ENCODE measurements at places on chromosomes 12 and 14. TPM values are rescaled to one million over a fixed set of nuclear protein-coding genes. Genes with fewer than 3 reads are reported as not detected.

Gene PLBD2
- 104 TPM for total RNA-seq

Gene TAS2R42
- not detected for total RNA-seq

Gene IAPP
- not detected for total RNA-seq

DNA sequence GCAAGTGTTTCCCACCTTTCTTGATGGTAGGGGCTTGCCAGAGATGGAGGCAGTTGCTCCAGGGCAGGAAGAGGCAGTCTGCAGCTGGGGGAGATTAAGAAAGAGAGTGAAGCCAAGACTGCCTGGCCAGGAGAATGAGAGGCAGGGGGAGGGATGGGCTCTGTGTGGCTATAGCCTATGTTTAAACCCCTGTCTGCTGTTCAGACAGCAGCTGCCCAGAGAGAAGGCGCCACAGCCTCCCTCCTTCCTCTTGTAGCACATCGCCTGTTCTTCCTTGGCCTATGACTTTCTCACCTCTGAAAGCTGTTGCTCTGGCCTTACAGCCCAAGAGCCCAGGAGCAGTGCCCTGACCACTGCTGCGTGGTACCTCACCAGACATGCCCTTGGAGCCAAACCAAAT lies 61.7 kb downstream of the EMP1 start:
- no peaks in the 10 kb centered on the region for H3K27me3 ChIP-seq
- no peaks in the 10 kb centered on the region for H3K36me3 ChIP-seq
- H3K27ac ChIP-seq: no peak overlapping the region
- peaks cover 5% of the 10 kb centered on the region for H3K4me1 ChIP-seq
- DNase-seq: no peak
- H3K4me3 ChIP-seq: no peak overlapping the region

GRCh38 chr14:61627612-61628011 lies 67.7 kb upstream of the HIF1A start:
- H3K4me3 ChIP-seq: no peak overlapping the region
- no peaks in the 10 kb centered on the region for H3K36me3 ChIP-seq
- DNase-seq: no peak
- no peaks in the 10 kb centered on the region for H3K27me3 ChIP-seq

DNA sequence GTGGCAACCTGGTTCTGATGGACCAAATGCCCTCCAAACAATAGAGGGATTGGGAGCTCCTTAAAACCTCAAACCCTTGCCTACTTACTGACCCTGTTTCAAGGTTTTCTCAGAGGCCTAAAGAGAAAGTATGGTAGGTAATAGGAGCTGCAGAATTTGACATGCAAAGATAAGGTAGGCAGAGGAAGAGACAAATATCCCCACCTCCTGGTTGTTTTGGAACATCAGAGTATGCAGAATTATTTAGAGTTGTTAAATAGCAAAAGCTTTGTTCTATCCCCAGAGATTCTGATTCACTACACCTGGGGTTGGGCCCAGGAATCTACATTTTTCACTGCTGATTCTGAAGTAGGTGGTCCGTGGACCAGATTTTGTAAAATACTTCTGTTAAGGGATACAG lies 421.2 kb downstream of the SOX5 start:
- no peak for DNase-seq
- no peaks in the 10 kb centered on the region for H3K36me3 ChIP-seq
- H3K4me3 ChIP-seq: no peak overlapping the region
- H3K4me1 ChIP-seq: no peaks in the 10 kb centered on the region

DNA sequence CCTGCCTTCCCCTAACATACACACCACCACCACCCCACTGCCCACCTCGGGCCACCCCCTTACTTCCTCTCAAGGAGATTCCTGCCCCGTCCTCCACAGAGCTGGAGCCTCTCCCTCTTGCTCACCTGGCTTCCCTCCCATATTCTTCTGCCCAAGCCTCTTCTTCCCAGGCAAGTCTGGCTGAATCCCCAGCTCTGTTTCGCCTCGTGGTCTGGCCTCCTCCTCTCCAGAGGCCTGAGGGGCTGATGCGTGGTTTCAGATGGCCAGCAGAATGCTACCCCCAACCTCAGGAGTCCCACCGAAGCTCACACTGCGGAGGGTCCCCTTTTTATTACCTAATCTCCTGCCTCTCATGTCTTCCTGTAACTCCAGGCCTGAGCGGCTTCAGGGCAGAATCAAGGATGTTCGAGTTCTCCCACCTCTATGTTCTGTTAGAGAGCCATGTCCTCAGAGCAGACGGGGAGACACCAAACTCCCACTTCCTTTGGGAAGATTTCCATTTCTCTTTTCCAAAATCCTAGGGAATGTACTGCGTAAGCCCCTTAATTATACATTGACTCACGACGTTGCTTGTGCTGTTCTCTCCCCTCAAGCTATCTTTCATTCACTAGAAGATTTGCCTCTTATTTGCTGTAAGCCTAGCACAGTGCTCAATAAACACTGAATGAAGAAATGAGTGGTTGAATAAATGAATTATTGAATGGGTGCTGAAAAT lies 33.9 kb upstream of the LTBP2 start:
- no peak for DNase-seq
- H3K36me3 ChIP-seq: no peaks in the 10 kb centered on the region
- H3K27me3 ChIP-seq: no peaks in the 10 kb centered on the region
- H3K27ac ChIP-seq: peak overlapping the region; percentile 23
- H3K4me1 ChIP-seq: peaks cover 34% of the 10 kb centered on the region

DNA sequence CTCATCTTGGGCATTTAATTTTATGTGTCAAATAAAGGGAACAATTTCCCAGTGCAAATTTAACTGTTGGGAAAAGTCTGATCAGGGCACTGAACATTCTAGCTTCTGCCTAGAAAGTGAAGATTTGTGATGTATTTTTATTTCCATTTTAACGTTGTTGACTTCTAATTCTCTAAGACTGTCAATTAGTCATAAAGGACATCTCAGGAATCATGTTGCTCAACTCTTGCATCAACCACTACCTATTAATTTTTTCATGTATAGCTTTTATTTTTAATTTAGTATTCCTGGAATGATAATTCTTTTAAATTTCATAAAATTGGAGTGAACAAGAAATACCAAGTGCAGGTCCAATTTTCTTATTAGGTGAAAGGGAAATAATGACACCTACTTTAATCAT lies 87.9 kb upstream of the METAP2 start:
- H3K27ac ChIP-seq: peak overlapping the region; percentile 92
- no peaks in the 10 kb centered on the region for H3K36me3 ChIP-seq
- H3K27me3 ChIP-seq: no peaks in the 10 kb centered on the region
- no peak for DNase-seq

- H3K4me3 ChIP-seq: no peak overlapping the region
- no peak for DNase-seq
- H3K36me3 ChIP-seq: no peaks in the 10 kb centered on the region
- H3K4me1 ChIP-seq: peaks cover 10% of the 10 kb centered on the region
Observed at GRCh38 chr12:65818454-65819382, 5.6 kb upstream of the HMGA2 start.

DNA sequence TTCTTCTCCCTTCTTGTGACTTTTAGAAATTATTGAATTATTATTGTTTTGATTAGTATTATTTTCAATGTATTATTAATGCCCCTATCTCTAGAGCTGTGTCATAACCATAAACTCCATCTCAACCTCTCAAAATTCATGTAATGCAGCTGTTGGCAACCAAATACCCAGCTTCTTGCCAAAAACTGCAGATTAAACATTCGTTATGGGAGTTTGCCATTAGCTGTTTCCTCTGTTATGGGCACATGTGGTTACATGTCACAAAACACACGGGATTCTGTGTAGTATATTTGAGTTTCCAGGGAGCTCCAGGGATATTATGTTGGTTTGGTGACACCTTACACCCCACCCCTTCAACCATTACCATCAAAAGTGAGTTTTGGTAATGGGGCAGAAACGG lies 2.8 kb upstream of the ALX1 start:
- no peak overlapping the region for H3K27ac ChIP-seq
- H3K27me3 ChIP-seq: peaks cover 25% of the 10 kb centered on the region
- no peaks in the 10 kb centered on the region for H3K36me3 ChIP-seq
- no peak overlapping the region for H3K4me3 ChIP-seq

GRCh38 chr12:13222076-13222475 lies 25.6 kb downstream of the EMP1 start:
- no peaks in the 10 kb centered on the region for H3K4me1 ChIP-seq
- no peak for DNase-seq
- H3K36me3 ChIP-seq: no peaks in the 10 kb centered on the region
- H3K4me3 ChIP-seq: no peak overlapping the region
